ENCODE measurements at places on chromosomes 1 and 21.
A peak's percentile ranks its signal among the peaks of the same experiment; 100 is the strongest.

DNA sequence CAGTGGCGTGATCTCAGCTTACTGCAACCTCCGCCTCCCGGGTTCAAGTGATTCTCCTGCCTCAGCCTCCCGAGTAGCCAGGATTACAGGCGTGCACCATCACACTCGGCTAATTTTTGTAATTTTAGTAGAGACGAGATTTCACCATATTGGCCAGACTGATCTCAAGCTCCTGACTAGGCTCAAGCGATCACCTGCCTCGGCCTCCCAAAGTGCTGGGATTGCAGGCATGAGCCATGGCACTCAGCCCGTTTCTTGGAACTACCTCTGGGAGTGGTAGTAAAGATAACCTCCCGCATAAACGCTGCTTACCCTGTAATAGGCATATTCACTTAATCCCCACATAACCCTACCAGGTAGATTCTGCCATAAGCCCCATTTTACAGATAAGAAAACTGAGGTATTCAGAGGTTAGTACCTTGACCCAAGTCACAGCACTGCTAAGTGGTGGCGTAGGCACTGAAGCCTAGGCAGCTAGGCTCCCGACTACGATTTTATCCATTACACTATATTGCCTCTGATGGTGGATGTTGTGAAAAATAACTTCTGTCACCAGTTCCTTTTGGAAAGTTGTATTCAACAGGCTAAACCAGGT lies 143.8 kb downstream of the SDCCAG8 start:
- DNase-seq = no peak

DNA sequence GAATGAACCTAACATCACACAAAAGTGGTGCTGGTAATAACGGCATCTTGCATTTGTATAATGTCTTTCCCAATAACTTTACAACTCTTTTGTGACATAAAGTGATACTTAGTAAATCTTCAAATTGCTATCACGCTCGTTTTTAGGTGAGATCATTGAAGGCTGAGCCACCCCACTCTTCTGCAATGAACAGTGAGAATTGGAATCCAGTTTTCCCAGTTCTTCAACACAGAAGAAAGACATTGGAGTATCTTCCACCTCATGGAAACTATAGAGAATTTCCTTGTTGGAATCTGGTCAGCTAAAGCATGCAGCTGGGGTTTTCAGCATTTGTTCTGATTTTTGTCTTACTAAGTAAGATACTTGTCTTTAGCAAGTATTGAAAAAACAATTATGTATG lies 59.9 kb upstream of the NRIP1 start:
- no peak for DNase-seq

GRCh38 chr1:223486366-223486765 lies 93.2 kb downstream of the CCDC185 start:
- DNase-seq = no peak

DNA sequence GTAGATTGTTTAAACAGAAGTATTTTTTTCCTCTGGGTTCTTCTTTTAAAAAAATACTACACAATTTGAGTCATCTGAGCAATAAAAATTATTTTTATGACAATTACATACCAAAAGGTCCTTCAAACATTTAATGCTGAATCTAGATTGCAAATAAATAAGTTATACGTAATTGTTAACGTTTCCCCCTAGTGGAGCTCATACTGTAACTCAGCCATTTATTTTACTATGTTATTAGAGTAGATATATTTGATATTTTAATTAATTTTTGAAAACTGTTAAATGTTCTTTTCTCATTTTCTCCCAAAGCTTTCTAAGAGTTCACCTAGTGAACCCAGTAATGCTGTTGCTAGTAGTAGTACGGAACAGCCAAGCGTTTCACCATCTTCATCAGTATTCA lies 33.5 kb downstream of the ZMYM1 start:
- no peak for DNase-seq

GRCh38 chr1:109314795-109315194 lies 8.0 kb upstream of the MYBPHL start:
- no peak for DNase-seq

DNA sequence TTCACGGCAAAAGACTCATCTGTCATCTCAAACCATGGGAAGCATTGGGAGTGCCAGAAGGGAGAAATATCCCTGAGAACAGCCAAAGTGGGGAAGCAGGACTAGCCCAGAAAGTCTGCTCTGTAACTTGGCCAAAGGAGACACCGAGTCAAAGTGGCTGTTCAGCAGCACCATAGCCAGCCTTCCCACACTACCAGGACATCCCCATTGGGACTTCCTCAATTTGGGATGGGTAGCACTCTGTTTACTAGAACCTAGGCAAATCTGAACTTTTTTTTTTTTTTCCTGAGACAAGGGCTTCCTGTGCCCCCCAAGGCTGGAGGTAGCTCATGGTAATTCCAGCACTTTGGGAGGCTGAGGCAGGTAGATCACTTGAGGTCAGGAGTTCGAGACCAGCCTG lies 93.0 kb downstream of the ENAH start:
- no peak for DNase-seq

DNA sequence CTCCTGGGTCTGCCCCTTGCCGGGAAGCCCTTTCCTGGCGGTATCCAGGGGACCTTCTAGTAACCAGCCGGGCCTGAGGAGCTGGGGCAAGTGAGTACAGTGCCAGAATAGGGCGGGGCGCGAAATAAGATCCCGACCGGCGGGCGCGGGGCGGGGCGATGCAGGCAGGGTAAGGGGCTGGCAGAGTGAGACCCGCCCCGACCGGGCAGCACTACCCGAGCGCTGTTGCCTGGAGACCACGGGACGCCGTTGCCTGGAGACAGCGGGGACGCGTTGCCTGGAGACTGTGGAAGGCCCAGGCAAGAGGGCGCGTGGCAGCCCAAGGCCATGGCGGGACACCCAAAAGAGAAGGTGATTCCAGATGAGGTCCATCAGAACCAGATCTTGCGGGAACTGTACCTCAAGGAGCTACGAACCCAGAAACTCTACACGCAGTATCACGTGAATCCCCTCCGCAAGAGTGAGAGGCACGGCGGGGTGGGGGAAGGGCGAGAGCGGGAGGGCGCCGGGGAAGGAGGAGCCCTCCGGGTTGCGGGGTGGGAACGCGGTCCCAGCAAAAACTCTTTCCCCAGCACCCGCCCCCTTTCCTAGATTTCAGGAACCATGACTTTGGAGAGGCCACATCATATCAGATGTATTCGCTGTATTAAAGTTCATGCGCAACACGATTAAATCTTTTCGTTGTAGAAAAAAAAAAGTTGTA lies 24.3 kb downstream of the EBNA1BP2 start:
- DNase-seq = peak; percentile 35

GRCh38 chr1:150560011-150560438 lies 10.8 kb downstream of the ADAMTSL4 start:
- peak; percentile 92 for DNase-seq

DNA sequence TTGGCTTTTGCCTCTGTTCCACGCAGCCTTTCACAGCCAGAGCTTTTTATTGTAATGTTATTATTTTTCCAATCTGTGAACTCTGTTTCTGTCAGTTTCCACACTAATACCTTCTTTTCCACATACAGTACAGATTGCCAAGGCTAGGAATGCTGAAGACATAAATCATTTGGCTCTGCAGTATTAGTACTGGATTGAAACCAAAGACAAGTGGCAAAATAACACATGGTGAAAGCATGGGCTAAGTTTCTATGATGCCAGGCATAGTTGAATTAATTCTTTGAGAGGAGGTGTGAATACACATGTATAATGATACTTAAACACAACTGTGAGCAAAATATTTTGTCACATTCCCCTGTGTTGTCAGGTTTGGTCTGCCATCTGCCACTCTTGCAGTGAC lies 73.5 kb downstream of the TMEM200B start:
- no peak for DNase-seq

- no peak for DNase-seq
Observed at GRCh38 chr1:199979071-199979470, 48.4 kb upstream of the NR5A2 start.

GRCh38 chr1:167455786-167456446 lies 62.4 kb downstream of the CD247 start:
- DNase-seq = peak; percentile 66

- no peak for DNase-seq
Observed at GRCh38 chr1:119462964-119463363, 44.0 kb upstream of the HSD3B1 start.

- DNase-seq = no peak
Observed at GRCh38 chr1:4175566-4176405, 275.7 kb upstream of the C1orf174 start.

- DNase-seq = peak; percentile 71
Observed at GRCh38 chr1:34681480-34682451, 73.1 kb upstream of the GJB5 start.

- no peak for DNase-seq
Observed at GRCh38 chr1:186125035-186125434, 250.0 kb downstream of the TPR start.

DNA sequence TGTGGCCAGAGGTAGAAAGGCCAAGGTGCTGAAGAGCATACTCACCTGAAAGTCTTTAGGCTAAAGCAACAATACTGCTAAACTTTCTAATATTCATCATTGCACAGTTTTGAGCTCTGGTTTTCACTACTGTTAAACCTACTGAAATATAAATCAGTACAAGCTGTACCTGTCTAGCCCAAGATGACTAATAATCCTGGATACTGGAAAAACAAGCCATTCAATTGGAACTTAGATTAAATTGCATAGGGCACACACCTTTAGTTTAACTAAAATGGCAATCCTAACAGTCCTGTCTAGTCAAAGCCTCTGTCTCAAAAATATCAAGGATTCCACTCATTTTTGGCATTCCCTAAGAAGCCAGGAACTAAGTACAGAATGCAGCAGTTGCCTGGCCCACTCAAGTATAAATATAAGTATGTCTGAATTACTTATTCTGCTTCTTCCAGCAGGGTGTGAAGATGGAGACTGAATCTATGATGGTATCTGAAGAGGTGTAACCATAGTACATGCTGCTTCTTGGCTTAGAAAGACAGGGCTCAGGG lies 3.1 kb downstream of the CHML start:
- DNase-seq = no peak

GRCh38 chr1:29004798-29005197 lies 90.4 kb downstream of the EPB41 start:
- DNase-seq = no peak

- DNase-seq = peak; percentile 80
Observed at GRCh38 chr1:241485554-241485992, 34.0 kb downstream of the FH start.

DNA sequence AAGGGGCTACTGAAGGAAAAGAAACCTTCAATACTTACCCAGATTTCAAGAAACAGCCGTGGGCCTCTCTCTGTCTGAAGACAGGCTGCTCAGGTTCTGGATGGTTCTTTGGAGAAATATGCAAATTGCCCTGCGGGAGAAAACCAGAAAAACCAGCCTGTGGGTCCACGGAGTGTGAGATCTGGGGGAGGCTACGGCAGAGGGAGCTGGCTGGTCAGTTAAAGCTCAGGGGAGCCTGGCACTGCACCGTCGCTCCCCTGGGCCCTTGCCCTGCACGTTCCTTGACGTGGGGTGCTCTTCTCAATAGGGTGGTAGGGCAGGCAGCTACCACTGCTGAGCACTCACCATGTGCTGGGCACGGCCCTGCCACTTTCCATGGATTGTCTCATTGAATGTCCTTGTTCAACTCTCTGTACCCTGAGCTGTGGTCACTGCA lies 12.7 kb downstream of the TMCO4 start:
- DNase-seq = no peak

GRCh38 chr1:175963740-175964139 lies 220.3 kb upstream of the TNR start:
- DNase-seq = no peak

- DNase-seq = peak; percentile 26
Observed at GRCh38 chr1:96488777-96489176, 232.8 kb upstream of the PTBP2 start.

GRCh38 chr1:231544943-231545592 lies 16.6 kb downstream of the TSNAX start:
- DNase-seq = no peak

All from OCI-M1 (cell line).